ENCODE measurements at places on chromosomes 1 and 21.

DNA sequence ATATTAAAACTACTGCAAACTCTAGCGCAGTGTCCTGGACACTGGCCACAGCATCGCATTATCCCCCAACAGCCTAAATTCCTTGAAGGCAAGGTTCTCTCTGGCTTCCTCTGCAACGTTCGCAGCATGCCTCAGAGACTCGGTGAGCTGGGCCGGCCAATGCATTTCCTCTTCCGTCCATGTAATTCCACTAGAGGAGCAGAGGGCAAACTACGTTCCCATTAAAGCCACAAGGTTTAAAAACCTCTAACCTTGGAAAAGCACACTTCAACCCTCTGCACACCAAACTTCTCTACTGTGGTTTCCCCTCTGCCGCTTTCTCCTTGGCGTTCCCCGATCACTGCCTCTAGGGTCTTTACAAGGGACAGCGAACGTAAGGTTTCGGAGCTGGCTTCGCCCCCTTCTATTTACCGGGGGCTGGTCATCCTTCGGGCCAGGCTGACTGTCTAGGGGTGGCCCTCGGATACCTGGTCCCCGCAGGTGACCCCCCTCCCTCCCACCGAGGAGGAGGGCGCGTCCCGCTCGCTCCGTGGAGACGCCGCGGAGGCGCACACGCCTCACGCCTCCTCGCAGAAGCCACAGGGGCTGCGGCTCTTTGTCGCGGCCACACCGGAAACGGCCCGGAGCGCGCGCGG, 456 bp upstream of the SMYD2 start:
- DNase-seq, result peak; percentile 9

- DNase-seq, result no peak
Observed at GRCh38 chr1:235450886-235451483, 53.3 kb downstream of the B3GALNT2 start.

GRCh38 chr1:53065391-53065790, 3.4 kb downstream of the PODN start:
- DNase-seq, result no peak

GRCh38 chr1:176157995-176158394, 49.1 kb downstream of the COP1 start:
- DNase-seq, result no peak

DNA sequence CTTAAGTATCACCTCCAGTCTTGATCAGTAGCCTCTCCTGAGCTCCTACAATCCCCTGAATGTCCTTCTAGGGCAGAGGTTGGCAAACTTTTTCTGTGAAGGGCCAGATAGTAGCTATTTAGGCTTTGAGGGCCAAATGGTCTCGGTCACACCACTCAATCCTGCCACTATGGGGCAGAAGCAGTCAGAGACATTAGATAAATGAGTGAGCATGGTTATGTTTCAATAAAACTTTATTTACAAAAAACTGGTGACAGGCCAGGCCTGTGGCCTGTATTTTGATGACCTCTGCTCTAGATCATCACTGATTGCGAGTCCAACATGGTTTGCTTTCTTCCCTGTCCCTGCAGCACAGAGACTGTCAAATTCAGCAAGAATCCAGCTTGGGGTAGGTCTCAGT, 36.3 kb downstream of the LRP8 start:
- DNase-seq, result no peak

DNA sequence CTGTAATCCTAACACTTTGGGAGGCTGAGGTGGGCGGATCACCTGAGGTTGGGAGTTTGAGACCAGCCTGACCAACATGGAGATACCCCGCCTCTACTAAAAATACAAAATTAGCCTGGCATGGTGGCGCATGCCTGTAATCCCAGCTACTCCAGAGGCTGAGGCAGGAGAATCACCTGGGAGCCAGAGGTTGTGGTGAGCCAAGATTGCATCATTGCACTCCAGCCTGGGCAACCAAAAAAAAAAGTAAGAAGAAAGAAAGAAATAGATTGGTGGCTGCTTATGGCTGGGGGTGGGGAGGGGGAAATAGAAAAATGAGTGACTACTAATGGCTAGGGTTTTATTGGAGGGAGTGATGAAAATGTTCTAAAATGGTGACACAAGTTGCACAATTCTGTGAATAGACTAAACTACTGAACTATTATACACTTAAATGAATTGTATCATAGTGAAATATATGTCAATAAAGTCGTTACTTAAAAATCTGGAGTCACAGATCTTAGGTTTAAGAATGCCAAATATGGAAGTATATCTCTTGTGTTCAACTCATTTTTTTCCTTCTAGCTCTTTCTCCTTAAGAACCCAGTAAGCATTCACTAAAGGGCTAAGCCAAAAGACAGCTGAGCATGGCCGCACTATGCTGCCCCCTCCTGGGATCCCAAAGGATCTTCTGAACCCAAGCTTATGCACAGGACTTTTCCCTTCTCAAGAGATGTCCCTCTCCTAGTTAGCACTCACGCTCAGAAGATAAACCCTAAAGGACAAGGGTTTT, 3.2 kb upstream of the NPL start:
- DNase-seq, result peak; percentile 32

DNA sequence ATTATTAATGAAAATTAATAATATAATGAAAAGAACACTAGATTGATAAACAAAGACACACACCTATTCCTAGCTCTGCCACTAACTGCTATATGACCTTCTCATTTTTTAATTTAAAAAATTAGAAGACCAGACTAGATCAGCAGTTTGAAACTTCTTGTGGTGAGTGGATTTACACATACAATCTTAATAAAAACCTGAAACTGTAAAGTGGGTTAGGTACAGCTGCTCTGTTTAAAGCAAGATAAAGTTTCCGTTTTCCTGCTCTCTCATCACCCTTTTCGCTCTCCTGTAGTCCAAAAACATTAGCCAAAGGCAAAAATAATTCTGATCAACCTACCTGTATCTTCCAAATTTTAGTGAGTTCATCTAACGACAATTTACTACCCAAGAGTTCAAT, 58.6 kb downstream of the USP24 start:
- DNase-seq, result no peak

DNA sequence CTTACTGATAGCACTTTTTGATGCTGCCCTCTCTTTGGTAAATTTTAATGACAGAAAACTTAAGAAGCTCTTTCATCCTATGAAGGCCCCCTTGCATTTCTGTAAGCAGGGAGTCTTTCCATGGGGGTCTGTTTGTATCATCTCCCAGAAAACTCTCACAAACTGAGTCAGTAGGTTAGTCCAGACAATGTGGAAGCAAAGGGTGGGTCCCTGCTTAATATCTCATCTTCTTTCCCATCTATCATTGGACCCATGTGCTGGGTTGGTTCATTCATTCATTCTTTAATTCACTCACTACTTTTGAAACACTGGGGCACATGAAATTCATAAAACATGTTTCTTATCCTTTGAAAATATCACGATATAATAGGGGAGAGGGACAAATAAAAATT, 164.3 kb downstream of the NTMT2 start:
- DNase-seq, result no peak

DNA sequence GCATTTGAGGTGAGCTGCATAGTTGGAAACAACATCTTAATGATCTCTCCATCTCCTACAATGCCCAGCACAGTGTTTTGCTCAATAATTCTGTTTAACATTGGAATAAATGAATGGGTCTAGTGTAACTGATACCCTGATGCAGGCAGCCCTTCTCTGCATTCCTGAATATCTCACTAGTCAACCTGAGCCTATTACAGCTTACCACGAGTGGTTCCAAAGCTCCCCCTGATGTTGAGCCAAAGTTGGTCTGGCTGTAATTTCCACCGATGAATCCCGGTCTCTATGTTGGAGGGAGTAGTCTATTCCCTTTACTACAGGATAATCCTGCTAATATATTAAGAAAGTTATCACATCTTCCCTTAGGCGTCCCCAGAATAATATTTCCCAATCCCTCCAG, 63.8 kb downstream of the ZBTB18 start:
- DNase-seq, result no peak

GRCh38 chr1:1040004-1040991, 20.4 kb downstream of the AGRN start:
- DNase-seq, result peak; percentile 81

- DNase-seq, result no peak
Observed at GRCh38 chr1:59994302-59995198, 68.0 kb upstream of the CYP2J2 start.

GRCh38 chr1:240487493-240487892, 124.5 kb downstream of the GREM2 start:
- no peak for DNase-seq

DNA sequence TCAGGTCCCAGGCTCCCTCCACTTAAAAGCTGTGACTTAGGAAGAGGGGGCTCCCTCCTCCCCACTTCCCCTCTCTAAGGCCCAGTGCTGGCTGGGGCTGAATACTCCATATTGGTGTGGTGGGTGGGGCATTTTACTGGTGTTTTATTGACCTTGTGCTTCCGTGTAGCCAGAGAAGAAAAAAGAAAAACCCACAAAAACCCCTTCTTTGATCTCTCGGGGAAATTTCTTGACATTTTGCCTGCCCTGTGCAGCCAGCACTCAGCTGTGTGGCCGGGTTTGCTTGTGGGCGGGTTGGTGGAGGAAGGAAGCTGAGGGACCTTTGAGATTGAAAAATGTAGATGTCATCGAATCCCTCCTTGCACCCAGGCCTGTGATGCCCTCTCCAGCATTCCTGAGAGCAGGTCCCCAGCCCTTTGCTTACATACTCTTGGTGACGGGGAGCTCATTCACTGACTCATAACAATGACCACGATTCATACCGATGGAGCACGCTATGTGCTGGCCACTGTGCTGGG, 24.8 kb downstream of the TNFRSF8 start:
- peak; percentile 48 for DNase-seq

DNA sequence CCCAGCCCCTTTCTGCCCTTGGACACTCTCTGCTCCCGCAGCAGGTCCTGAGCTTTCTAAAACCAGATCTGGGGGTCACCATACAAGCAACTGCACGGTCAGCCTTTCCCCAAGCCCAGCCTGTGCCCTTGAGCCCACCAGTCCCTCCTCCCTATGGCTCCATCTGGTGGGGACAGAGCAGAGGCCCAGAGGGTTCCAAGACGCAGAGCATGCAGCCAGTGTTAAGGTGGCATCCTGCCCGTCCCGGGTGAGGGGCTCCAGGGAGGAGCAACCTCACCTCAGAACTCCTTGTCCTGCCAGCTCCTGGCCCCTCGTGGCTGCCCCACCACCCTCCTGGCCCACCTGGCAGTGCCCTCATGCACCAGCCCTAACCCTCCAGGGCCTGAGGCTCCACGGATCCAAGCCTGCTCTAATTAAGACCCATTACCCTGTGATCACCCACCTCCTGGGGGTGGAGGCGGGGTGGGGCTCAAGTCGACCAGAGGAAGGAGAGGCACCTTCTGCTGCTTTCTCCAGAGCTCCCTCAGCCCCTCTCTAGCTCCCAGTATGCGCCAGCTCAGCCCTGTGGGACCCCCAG, 8.5 kb downstream of the CHD5 start:
- no peak for DNase-seq

DNA sequence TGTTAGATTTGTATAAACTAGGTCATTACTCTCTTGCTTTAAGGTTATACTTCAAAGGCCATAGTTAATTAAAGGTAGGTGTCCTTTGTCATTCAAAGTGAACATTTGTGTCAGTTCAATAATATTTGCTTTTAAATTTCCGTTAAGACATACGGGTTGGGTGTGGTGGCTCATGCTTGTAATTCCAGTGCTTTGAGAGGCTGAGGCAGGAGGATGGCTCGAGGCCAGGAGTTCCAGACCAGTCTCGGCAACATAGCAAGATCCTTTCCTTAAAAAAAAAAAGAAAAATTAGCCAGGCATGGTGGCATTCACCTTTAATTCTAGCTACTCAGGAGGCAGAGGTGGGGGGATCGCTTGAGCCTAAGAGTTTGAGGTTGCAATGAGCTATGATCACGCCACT, 80.4 kb downstream of the KIF26B start:
- DNase-seq, result no peak

DNA sequence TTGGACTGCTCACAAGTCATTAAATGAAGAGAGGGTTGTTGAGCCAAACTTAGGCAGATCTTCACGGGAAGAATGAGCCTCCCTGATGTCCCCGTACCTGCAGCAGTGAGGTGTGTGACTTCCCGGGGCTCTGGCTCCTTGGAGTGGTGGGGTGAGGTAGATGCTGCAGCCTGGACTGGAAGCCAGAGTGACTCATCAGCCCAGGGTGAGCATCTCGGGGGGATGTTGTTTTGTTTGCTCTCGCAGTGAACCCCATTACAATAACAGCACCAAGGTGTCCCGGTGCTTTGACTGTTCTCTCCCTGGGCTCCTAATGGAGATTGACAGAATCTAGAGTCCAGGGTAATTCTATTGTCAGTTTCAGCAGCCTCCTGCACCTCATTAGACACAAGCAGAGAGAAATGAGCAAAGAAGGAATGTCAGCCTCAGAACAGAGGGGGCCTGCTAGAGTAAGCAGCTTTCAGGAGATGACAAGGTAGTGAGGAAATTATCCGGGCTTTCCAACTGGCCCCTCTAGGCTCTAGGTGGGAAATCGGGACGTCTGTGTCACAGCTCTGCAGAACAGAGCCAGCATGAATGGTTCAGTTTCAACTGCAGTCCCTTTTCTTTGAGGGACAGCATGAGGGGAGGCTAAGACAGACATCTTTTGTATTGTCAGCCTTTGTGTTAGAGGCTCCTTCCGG, 36.0 kb upstream of the LRRN2 start:
- no peak for DNase-seq

- no peak for DNase-seq
Observed at GRCh38 chr1:47495176-47495713, 57.4 kb downstream of the FOXD2 start.

- no peak for DNase-seq
Observed at GRCh38 chr21:33317786-33318486, 6.8 kb upstream of the IFNAR1 start.

GRCh38 chr1:165114022-165114888, 242.3 kb downstream of the LMX1A start:
- no peak for DNase-seq

- no peak for DNase-seq
Observed at GRCh38 chr1:246597340-246597739, 31.1 kb downstream of the CNST start.

DNA sequence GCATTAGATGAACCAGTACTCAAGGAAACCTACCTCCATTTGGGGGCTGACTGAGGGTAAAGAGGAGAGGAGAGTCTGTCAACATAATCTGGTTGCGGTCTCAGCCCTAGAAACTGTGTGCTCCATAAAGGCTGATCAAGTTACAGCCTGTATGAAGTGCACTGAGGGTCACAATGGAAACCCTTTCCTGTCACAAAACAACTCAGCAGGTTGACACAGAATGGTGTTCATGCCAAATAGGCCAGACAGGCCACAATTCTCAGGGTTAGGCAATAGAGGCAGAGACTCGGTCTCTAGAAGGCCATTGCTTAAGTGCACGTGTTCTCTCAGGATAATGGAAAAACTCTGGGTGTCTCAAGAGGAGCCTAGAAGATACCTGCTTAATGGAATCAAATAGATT, 4.1 kb upstream of the ANKRD35 start:
- DNase-seq, result no peak

- no peak for DNase-seq
Observed at GRCh38 chr1:219533280-219533679, 79.6 kb downstream of the ZC3H11B start.

GRCh38 chr1:206463137-206463536, 7.1 kb upstream of the IKBKE start:
- DNase-seq, result no peak
